ENCODE measurements at places on chromosomes 4 and X. TPM values are rescaled to one million over a fixed set of nuclear protein-coding genes. Genes with fewer than 3 reads are reported as not detected.

GRCh38 chr4:6324999-6325787, 55.5 kb downstream of the WFS1 start:
- no peak for DNase-seq

Gene ATOH1
- total RNA-seq: not detected

DNA sequence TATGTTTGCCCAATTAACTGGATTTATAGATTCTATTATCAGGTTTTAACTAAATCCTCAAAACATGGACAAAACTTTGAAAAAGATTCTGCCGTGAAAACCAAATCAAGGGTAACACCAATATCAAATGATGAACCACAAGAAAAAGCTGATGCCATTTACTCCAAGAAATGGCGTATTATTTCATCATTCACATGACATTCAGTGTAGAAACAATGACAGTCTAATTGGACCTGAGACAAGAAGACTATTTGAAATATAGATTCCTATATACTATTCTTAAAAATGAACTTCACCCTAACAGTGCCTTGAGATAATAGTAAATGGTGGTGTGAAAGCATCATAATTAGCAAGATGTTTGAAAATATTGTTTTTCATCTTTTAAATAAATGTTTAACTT, 4.8 kb downstream of the SLC25A31 start:
- no peak for DNase-seq

DNA sequence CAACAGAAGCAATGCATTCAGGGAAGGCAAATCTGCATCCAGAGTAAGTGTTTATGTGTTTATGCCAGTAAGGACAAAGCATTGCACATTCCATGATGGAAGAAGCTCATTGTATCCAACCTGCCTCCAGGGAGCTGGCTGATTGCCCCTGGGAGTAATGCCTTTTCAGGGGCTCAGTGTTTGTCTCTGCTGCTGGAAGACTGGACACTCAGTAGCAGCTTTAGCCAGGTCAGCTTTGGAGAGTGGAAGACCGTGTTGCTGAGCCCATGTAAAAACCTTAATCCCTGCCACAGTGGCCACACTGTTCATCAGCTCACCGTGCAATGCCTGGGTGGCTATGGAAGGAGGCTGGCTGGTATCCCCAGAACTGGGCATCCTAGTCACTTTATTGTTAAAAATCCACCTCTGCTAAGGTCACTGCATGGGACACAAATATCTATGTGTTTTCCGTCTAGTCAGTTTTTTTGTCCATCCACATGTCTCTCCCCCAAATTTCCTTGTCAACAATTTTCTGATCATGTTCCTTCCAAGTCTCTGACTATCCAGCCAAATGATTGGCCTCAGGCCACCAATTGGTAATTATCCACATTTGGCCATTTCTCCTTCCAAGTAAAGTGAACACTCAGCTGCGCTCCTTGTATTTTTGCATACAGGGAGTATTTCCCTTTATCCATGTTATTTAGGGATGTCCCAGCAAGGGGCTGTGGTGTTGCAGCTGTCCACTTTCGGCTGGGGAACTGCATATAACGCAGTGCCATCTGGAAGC, 2044.5 kb upstream of the AGA start:
- no peak for DNase-seq

DNA sequence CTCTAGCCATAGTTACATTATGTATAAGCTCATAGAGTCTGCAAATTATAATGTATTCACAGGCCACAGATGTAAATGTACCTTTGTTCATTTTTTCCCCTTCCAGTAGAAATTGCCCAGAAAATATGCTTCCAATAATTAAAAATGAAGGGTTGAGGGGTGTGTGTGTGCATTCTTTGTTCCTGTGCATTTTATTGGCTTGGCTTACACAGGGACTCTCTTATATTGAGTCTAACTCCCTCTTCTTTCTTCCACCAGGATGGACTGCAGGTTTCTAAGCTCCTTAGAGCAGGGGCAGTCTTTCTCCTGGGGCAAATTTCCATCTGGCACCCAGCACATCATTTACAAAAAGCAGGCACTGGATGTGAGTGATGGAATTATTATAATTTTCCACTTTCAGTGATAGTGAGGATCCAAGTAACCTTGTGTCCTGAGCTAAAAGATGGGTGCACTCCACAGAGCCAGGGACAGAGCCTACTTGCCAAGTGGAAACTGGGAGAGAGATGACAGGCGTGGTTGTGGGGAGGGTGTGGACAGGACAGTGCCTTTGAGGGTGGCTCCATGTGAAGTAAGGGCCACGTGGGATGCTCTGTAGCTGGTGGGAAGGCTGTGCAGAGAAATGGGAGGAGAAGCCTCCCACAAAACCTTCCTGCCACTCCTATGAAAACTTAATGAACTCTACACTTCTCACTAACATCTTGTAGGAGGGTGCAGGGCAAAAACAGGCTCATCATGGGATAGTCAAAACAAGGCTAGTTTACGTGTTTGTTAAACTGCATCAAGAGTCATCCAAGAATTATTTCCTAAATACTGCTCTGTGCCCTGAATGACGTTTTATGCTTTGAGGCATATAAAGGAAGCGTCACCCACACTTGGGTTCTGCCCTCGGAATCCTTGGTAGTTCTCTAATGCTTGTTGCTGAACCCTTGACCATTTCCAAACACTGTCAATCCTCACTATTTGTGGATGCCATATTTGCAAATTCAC, 16.0 kb downstream of the IGFBP7 start:
- no peak for DNase-seq

- DNase-seq: no peak
Measured at GRCh38 chr4:125517831-125518230, 203.1 kb downstream of the FAT4 start.

Gene TCEAL6
- total RNA-seq: not detected

DNA sequence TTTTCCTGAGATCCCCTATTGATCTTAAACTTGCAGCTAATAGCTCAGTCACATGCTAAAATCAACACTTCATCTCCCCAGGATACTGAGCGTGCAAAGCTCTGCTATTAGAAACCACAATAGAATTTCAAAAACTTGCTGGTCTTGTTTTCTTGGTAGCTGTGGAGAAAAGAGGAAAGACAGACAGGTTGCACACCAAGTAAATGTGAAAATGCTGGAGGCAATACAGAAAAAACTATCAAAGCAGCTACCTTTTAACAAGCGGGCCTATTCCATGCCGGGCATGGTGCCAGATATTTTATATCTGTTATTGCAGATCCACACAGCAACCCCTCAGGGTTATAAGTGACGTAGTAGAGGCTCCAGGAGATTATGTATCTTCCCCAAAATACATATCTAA, 171.9 kb downstream of the DCTD start:
- no peak for DNase-seq

- no peak for DNase-seq
Measured at GRCh38 chr4:109294006-109294405, 8.5 kb downstream of the COL25A1 start.

Gene ODAPH
- not detected for total RNA-seq

DNA sequence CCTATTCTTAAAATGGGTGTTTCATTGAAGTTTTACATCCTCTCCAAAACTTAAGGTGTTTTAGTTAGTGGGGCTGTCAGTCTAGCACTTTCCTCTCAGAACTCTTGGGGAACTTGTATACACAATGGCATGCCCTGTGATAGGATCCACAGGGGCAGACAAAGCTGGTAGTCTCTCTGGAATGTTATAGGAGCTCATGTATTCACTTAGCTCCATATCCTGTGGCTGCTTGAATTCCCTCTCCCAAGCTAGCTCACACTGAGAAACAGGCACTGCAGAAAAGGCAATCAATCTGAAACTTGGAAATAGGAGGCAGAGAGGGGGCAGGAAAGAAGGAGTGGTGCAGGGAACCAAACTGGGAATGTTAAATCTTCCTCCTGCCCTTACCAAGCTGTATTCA, 26.3 kb upstream of the ARMCX2 start:
- no peak for DNase-seq

DNA sequence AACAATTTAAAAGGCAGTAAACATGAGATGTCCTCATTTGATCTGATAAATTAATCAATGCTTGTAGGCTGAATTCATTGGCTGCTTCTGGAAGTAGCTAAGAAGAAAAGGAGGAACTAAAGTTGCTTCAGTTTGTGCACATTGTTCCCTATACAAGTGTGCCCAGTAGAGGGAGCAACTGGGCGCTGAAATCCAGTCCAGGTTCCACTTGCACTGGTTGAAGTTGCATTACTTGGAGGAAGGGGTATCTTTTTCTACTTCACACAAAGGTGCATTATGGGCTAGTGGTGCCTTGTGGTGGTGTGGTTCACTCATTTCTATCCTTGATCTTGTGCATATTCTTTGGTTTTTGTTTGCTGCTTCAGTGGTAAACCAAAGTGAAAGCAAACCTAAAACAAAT, 67.9 kb upstream of the SOX3 start:
- DNase-seq: no peak

GRCh38 chr4:76856243-76857073, 41.5 kb downstream of the SOWAHB start:
- no peak for DNase-seq

DNA sequence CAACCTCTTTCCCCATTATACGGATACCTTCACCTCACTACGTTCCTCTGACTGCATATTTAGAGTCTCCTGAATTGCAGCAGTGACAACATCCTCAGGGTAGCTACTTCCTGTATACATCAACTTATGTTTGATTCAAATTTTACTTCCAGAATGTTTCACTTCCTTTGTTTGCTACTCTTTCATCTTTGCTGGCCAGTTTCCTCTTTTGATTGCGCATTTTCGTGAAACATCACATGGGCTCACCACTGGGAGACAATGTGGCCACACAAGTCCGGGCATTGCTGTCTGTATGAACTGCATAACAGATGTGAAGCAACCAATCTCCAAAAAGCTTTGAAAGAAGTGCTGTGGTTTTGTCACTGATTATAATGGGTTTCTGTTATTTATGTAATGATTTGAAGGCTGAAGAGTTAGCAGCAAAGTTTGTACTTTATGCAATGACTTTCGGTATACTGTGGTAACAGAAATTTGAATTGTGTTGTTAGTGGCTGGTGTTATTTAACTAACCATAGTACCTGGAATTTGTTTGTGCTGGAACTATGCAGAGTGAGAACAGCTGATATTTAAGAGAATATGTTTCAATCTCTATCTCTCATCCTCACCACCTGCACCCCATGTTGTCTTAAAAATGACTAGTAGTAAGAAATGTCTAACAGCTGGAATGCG, 7.4 kb downstream of the SNCA start:
- DNase-seq: peak; percentile 7

DNA sequence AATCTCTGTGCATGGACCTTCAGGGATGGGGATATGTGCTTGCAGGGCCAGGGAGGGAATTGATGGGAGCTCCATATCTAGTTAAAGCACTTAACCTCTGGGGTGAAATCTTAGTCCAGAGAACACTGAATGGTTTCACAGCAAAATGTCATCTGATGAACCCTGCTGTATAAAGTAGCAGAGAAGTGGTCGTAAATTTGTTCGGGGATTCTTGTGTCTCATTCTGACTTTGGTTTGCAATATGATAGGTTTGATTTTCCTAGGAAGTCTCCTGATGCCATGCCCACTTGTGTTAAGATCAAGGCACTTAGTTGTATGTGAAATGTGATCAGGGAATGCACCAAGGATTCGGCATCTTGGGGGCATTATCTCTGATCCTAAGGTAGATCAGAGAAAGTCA, 96.9 kb downstream of the NHS start:
- no peak for DNase-seq

DNA sequence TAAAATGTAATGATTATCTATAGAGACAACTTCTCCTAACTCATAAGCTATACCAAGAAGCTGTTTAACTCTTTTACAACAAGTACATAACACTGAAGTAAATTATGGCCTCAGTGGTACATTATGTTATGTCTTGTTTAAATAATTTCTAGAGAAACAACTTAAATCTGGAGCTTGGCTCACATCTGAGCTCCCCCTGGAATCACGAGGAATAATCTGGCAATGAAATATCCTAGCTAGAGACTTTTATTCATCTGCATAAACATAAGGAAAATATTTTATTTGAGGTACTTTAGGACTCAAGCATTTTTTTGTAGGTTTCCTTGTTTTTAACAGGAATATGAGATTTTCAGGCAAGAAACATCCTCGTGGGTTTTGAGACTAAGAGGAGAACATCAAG, 354.7 kb upstream of the SLC7A11 start:
- no peak for DNase-seq

Gene TRPC3
- total RNA-seq: 0.59 TPM

GRCh38 chr4:185852961-185853360, 41.0 kb upstream of the SORBS2 start:
- no peak for DNase-seq

Gene SLC10A4
- not detected for total RNA-seq

Gene BEX5
- total RNA-seq: 5.4 TPM

Gene GRPR
- total RNA-seq: 0.32 TPM

GRCh38 chr4:31005037-31005436, 284.9 kb downstream of the PCDH7 start:
- DNase-seq: no peak

DNA sequence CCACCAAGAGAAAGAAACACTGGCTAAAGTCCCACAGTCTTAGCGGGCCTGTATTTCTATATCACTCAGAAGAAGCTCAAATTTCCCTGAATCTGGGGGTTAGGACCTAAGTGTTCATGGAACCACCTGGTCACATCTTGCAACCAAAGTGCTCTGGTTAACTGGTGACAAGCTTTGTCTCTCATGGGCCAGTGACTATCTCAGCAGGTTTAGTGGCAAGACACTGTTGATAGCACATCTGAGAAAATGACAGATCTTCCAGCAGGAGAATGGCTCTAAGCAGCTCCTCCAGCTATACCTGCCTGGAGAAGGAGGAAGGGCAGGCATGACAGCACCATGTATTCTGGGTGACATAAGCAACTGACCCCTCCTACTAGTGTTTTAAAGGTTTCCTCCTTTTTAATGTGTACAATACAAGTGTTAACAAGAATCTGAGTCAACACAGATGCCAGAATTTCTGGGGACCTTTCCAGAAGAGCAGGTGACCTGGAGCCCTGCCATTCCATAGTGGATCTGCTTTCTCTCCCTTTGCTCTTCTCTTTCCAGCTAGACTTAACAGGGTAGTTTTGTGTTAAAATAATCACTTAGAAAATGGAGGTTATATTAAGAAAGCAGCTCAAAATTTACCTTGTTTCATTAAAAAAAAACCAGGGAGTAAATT, 17.3 kb upstream of the QRFPR start:
- DNase-seq: no peak

Gene GPM6B
- 0.09 TPM for total RNA-seq

- no peak for DNase-seq
Measured at GRCh38 chr4:186676531-186677161, 47.0 kb downstream of the FAT1 start.

GRCh38 chr4:172073590-172073989, 260.4 kb downstream of the GALNTL6 start:
- no peak for DNase-seq

DNA sequence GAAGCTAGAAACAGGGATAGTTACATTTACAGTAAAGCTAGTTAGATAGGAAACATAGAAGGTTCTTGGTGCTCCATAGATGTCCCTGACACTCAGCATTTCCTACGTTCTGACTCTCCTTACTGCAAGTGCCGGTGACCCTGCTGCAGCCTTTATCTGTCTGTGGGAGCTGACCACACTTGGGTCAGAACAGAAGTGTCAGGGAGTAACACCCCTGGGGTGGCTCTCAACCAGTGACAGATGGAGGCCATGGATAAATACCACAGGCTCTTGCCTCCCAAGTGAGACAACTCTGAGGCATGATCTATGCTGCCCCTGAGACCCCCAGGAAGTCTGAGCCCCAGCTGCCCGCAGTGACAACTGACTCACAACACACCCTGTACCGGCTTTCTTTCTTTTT, 69.8 kb downstream of the ANXA3 start:
- DNase-seq: no peak

- DNase-seq: no peak
Measured at GRCh38 chr4:57114973-57115372, 4.8 kb upstream of the IGFBP7 start.

- no peak for DNase-seq
Measured at GRCh38 chrX:14030174-14030530, 460 bp upstream of the GEMIN8 start.
